LHCN-M2 (cell line): ENCODE measurements at places on chromosomes 13 and 19. TPM values are rescaled to one million over a fixed set of nuclear protein-coding genes. Genes with fewer than 3 reads are reported as not detected.
A peak's percentile ranks its signal among the peaks of the same experiment; 100 is the strongest.

GRCh38 chr19:45475537-45476291 lies 7.9 kb downstream of the FOSB start:
- DNase-seq, result no peak

GRCh38 chr19:2034729-2035589 lies 16.1 kb downstream of the MKNK2 start:
- DNase-seq, result peak; percentile 26

DNA sequence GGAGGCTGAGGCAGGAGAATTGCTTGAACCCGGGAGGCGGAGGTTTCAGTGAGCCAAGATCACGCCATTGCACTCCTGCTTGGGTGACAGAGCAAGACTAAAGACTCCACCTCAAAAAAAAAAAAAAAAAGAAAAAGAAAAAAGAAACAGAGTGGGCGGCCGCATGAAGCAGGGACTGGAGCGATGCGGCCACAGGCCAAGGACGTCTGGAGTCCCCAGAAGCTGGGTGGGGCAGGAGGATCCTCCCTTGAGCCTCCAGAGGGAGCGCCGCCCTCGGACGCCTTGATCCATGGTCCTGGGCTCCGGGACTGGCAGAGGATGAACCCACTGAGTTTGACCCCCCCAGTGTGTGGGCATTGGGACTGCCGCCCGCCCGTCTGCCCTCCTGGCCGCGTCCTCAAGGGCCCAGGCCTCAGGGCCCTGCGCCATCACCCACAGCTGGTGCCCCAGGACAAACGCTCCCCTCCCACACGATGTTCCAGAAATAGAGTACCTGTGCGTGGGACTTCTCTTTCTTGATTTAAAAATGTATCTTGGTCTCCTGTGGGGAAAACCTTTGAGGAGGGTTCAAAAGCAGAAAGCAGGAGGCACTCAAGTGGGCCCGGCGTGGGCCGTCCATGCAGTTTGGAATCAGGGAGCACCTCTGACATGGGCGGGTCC lies 15.5 kb downstream of the BTBD2 start:
- no peak for DNase-seq

Gene TEX26
- total RNA-seq, result not detected in 2 replicates

GRCh38 chr19:12838886-12839756 lies 806 bp downstream of the MAST1 start:
- DNase-seq, result no peak

- no peak for DNase-seq
Measured at GRCh38 chr19:41889896-41890295, 6.9 kb downstream of the ARHGEF1 start.

DNA sequence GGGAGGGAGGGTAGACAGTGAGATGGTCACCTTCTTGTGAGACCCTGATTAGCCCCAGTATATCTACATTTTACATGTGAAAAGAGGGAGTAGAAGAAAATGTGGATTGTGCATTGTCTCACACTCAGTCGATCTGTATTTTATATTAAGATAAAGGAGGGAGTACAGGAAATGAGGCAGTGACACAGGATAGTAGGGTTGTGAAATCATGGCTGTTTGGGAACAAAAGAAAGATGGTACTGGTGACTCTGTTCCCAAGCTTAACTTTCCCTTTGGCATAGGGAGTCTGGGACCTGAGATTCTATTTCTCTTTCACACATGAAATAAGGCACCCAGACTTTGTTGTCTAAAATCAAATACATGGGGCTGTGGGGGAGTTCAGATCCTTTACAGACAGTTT lies 194.7 kb downstream of the ABCC4 start:
- no peak for DNase-seq

Gene GTF2F1
- 59.4 and 64.3 TPM in 2 replicates for total RNA-seq

- DNase-seq, result no peak
Measured at GRCh38 chr13:91349992-91350911, 2.8 kb downstream of the MIR17HG start.

Gene FZR1
- total RNA-seq, result 56.5 and 60.1 TPM in 2 replicates

Gene ZNF429
- 8.0 and 11.0 TPM in 2 replicates for total RNA-seq

- no peak for DNase-seq
Measured at GRCh38 chr19:4414800-4415321, 12.4 kb downstream of the CHAF1A start.

DNA sequence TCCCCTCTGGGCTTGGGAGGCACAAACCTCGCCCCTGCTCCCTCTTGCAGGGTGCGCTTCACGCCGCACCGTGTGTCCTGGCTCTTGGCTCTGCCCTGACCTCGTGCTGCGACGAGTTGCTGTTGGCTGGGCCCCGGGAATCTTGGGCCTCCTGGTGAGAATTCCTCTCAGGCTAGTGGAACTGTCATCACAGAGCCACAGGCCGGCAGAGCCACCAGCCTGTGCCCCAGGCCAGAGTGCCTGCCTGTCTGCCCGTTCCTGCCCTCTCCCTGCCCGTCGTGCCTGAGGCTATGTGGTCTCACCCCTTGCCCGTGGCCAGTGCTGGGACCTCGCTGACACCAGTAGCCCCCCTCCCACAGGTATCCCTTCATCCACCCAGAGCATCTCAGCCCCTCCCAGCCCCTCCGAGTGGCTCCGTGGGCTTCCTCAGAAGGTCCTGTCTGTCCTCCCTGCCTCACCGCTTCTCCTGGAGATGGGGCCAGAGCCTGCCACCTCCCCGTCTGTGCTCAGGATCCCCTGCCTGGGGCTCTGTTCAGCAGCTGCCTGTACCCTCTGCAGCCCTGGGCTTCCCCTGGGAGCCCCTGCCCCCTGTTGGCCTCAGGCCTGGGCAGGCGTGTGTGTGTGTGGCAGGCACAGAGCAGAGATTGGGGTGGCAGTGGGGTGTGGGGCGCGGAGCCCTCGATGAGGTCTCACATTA lies 13.3 kb downstream of the NDUFB7 start:
- DNase-seq, result no peak

- no peak for DNase-seq
Measured at GRCh38 chr19:17351815-17352435, 14.6 kb downstream of the GTPBP3 start.

GRCh38 chr19:13104360-13104847 lies 1.7 kb upstream of the LYL1 start:
- no peak for DNase-seq
